ENCODE measurements at places on chromosomes 7 and 10.

DNA sequence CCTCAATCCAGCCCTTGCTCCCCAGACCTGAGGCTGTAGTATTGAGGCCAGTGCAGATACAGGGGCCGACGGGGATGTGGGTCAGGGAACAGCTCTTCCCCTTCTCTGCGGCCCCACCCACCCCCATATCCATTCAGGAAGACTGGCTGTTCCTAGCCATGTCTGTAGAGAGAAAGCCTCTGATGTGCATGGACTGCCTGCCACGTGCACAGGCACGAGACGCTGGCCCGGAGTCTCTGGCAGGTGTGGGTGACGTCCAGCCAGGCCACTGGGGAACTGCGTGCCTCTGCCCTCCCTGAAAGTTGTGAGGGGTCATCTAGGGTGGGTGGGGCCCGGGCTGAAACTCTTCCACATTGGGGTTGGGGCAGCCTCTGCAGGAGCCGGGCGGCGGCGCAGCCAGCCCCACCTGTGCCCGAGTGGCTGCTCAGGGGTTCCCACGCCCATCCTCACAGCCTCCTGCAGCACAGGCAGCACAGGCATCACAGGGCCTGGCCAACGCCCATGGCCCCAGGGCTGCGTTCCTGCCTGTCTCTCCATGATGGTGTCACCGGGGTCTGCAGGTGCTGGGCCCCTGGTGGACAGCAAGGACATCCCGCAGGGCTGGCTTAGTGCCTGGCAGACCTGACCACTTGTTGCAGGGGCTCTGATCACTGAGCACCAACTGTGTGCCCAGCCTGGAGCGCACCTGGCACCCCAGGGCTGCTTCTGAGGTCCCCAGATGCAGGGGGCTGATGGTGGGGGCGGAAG is 27.5 kb downstream of the MICALL2 start:
- DNase-seq, result no peak

DNA sequence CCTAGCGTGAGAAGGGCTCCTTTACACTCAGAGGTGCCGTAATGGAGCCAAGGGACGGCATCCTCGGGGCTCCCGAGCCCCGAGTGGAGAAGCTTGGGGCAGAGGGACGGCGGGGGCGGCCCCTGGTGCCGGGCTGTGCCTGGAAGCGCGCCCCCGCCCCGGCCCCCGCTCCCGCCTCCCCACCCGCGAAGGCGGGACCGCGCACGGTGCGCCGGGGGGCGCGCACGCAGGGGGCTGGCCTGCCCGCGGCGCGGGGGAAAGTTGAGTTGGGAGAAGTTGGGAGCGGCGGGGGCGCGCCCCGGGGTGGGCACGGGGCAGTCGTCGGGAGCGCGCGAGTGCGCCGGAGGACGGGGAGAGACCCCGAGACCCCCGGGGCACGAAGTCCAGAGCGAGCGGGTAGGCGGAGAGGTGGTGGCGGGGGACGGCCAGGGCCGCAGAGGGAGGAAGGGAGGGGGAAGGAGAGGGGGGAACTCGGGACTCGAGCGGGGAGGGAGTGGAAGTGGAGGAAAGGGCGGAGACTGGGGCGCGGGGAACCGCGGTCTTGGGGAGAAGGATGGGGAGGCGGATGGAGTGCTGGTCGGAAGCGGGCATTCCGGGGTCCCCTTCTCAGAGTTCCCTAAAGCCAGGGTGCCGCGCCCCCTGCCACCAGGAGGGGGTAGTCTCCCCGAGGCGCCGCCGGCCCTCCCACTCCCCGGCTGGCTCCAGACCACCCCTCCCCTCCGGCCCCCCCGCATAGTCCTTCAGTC is at the start of gene SLC4A2:
TSS of gene SLC4A2 (plus strand) at position 223 of the 746 bp plus-strand sequence. CDS start 2,399 bp downstream, outside the sequence.
- DNase-seq, result no peak

DNA sequence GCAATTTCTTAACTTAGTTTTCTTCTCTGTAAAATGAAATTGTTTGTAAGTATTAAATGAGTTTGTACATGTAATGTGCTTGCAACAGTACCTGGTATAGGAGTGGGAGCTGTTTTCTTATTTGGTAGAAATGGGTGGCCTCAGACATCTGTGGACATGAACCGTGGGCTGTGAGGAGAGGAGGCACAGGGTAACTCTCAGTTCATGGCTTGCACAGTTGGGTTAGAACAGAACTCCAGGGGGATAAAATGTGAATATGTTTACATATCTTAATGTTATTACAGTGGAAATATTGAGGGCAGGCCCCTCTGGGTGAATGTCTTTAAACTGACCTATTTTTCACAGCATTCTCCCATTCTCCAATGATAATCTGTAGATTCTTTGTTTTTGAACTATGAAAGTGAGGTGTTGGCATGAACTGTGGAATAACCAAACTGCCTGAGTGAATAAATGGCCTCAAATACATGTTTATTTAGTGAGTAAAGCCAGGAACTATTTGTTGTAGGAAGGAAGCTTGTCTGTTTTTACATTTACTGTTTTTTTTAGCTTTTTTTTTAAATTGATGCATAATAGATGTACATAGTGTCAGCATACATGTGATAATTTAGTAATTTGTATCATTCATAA is 2.6 kb downstream of the ABCA13 start:
- no peak for DNase-seq

- no peak for DNase-seq
These were observed 73.9 kb downstream of the IGF2BP3 start for GRCh38 chr7:23396222-23397015.

DNA sequence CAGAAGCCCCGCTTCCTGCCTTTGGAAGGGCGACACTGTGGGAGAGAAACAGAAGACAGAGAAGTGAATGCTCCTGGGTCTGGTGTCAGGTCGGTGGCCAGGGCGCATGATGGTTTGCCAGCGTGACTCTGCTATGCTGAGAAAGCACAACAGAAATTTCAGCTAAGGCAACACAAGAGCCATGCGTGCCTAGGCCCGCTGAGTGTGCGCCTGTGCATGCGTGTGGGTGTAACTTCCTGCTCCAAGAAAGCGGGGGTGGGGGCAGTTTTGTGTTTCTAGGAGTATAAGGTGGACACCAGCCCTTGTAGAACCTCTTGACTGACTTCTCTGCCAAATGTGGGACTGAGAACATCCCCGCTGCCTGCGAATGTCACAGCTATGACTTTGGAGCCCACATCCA is 6.2 kb downstream of the IGFBP3 start:
- DNase-seq, result no peak

DNA sequence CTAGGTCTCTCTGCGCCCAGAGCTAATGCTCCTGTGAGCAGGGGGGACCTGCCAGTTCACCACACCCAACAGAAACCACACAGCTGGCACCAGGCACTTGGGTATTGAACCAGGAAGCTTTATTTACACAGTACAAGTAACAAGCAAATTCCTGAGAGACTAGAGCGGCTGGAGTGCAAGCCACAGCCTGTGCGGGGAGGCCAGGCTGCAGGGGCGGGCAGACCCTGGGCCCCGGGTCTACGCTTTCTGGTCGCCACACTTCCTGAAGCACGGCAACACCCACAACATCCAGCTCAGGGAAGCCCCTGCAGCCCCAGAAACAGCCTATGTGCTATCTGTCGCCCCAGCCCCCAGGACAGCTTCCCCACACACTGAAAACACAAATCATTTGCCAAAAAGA is 125.0 kb downstream of the FAM53B start:
- DNase-seq, result no peak

DNA sequence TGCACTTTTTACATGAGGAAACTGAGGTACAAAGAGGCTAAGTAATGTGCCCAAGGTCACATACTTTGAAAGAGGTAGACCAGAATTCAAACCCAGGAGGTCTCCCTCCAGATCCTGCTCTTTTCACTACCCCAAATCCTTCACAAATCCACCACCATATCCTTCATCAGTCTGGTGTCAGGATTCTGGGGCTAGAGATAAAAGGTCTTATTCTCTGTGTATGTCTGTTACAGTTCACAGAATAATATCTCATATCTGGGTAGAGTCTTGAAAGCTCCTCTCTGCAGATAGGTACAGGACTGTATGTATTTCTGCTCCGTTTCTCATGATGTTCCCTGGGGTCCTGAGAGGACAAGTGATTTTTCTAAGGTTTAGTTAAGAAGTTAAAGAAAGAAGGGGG is 4.9 kb downstream of the PIK3CG start:
- DNase-seq, result no peak

GRCh38 chr10:79367426-79368189 is 20.3 kb downstream of the PPIF start:
- no peak for DNase-seq

DNA sequence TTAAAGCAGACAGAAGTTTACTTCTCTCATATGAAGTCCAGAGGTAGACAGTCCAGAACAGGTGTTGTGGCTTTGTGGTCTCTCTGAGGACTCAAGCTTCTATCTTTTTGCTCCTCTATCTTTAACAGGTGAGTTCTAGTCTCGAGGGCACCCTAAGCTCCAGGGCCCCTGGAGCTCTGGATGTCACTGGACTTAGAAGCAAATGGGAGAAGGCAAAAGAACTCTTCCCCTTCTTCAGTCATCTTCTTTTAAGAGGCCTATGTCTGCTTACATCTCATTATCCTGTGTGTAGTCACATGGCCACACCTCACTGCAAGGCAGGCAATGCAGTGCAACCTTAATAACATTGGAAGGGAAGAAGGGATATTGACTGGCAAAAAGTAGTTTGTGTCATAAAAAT is 61.6 kb downstream of the ADCYAP1R1 start:
- no peak for DNase-seq

Measured in kidney epithelial cell (primary cell).